ENCODE measurements at places on chromosomes 6 and 20.

- DNase-seq = no peak
These were observed 13.6 kb upstream of the CEP85L start for GRCh38 chr6:118665011-118665410.

DNA sequence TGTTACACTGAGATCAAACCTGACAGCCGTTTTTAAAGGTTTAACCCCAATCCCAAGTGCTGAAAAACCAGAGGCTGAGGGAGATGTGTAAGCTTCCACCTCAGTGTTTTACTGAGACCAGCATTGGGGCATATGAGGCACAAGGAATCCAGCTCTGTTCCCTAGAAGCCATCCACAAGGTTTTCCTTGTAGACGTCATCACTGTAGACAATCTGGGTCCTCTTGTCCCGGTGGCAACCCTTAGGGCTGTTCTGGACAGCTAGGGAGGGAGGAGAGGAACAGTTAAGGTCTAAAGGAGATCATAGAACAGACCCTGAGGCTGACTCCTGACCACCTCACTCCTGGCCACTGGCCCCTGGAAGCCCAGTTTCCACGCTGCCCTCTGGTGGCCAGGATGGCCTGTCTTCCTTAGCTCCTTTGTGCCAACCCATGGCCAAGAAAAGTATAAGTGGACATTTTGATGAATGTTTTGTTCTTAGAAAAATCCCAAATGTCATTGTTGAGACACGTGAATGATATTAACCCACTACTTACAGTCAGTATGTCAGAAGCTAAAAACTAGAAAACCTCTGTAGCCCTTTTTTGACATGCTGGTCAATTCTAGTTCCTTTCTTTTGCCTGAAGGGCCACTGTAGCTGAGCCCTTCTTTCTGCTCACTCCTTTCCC, 6.4 kb downstream of the CFB start:
- DNase-seq = no peak

DNA sequence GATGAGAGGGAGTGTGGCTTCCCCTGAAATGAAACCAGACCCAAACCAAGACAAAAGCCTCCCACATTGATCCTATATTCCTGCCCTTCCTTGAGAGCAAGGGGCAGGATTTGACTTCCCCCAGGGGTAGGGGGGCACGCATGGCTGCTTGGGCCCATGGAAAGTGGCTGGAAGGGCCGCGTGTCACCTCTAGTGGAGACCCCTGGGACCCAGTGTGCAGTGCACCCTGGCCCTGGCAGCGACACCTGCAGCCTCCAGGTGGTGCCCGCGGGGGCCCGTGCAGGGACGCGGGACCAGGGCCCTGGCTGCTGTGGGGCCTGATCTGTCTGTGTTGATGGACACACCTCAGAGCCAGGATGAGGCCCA, 18.0 kb upstream of the SLCO4A1 start:
- DNase-seq = no peak

- no peak for DNase-seq
These were observed 29.5 kb downstream of the LYRM4 start for GRCh38 chr6:5231289-5231688.

DNA sequence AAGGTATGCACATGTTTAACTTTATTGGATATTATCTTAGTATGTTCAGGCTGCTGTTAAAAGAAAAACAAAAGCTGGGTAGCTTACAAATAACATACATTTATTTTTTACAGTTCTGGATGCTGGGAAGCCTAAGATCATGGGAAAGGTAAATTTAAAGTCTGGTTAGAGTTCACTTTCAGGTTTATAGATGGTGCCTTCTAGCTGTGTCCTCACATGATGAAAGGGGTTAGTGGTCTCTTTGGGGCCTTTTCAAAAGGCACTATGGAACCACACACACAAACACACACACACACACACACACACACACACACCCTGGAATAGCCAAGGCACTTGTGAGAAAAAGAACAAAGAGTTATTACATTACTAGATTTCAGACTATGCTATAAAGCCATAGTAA, 805.8 kb upstream of the GJE1 start:
- DNase-seq = no peak

GRCh38 chr20:3177746-3178485, 4.6 kb upstream of the LZTS3 start:
- no peak for DNase-seq

GRCh38 chr20:4439461-4439860, 282.2 kb upstream of the PRND start:
- no peak for DNase-seq

DNA sequence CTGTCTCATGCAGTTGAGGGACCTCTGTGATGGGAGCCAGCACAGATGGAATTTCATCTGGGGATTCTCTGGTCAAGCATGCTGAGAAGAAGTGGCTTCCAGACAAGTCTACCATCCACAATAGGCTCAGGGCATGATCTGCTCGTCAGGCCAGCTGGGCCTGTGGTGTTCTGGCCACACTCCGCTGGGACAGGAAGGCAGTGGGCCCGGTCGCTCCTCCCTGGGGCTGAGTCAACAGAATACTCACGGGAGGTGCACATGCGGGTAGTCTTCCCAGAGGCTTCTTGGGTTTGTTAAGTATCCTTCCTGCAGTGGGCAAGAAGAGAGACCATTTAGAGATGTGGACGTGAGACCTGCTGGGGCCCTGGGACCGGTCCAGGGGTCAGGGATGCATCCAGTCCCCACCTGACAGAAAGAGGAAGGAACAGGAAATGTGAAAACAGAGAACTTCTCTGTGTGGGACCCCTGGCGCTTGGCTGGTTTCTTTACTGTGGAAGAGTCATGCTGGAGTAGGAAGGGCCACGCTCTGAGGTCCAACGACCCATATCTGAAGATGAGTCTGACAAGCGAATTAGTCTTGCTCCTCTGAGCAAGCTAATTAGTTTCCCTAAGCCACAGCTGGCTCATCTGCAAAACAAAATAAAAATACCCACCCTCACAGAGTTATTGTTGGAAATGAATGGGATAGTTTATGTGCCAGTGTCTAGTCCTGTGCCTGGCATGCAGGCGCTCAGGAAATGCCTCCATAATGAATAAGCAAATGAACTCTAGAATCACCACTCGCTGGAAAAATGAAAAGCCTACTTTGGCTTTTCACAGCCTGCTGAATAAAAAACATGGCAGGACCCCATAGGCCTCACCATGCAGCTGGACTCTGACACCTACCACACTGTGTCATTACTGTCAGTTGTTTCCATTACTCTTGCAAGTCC, 67.3 kb downstream of the TRAM2 start:
- no peak for DNase-seq

DNA sequence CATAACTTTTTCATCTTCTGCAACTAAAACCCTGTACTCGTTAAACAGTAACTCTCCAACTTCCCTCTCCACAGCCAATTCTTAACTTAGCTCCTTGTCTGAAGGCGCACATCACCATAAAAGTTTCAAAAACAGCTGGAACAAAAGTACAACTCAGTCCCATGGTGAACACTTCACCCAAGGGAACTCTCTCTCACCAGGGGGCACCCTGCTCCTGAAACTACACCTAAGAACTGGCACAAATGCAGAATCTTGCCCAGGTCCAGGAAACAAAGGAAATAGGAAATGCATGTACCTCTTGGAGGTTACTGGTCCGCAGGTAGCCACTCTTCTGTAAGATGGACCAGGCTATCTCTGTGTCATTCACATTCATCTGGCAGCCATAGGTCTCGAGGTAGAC, 6.6 kb downstream of the CDK5RAP1 start:
- DNase-seq = no peak
